Fibroblast of skin of left biceps (primary cell): ENCODE measurements at places on chromosomes 11 and 22.

- DNase-seq = no peak
These were observed 3.1 kb downstream of the CYB5R3 start for GRCh38 chr22:42645938-42646568.

GRCh38 chr11:3802011-3802790 is 4.8 kb upstream of the NUP98 start:
- no peak for DNase-seq

GRCh38 chr11:118042796-118043195 is 34.1 kb upstream of the TMPRSS4 start:
- no peak for DNase-seq

GRCh38 chr22:23166841-23167616 is 13.3 kb upstream of the BCR start:
- no peak for DNase-seq

- DNase-seq = no peak
These were observed 52.8 kb downstream of the CCDC81 start for GRCh38 chr11:86427441-86427840.

- no peak for DNase-seq
These were observed 813.5 kb downstream of the FAM181B start for GRCh38 chr11:81920205-81920604.

DNA sequence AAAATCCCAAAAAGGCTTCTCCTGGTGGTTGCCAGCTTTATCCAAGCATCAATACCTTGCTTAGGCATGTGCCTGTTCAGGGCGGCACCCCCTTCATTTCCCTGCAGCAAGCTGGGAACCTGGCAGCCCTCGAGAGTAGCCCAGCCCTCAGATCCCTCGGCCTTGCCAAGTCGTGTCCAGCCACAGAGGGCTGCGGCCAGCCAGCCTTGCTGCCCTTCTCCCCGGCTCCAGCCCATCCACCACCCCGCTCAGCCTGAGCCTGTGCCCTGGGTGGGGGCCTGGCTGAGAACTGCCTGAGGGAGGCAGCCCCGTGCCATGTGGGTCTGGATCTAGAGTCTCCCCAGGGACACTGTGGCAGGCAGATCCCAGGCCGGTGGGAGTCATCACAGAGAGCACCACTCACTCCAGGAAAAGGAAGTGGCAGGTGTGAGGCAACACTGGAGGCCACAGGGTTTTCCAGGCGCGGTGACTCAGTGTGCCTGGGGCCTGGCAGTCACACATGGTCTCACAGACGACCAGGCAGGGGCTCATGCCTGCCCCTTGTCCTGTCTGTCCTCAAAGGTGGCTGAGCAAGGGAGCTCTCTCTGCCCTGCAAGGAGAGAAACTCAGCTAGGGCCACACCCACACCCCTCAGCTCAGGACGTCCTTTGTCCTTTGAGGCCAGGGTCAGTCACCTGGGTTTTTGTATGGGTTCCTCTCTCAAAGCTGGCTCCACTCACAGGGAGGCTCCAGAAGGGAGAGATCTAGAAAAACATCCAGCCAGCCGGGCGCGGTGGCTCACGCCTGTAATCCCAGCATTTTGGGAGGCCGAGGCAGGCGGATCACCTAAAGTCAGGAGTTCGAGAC is 12.2 kb upstream of the CDC42BPG start:
- DNase-seq = no peak

DNA sequence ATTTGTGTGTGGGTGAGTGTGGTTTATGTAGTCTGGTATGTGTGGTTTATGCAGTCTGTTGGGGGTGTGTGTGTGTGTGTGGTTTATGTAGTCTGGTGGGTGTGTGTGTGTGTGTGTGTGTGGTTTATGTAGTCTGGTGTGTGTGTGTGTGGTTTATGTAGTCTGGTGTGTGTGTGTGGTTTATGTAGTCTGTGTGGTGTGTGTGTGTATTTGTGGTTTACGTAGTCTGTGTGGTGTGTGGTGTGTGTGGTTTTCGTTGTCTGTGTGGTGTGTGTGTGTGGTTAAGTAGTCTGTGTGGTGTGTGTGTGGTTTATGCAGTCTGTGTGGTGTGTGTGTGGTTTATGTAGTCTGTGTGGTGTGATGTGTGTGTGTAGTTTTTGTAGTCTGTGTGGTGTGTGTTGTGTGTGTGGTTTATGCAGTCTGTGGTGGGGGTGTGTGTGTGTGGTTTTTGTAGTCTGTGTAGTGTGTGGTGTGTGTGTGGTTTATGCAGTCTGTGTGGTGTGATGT is 26.2 kb upstream of the PARVG start:
- peak; percentile 72 for DNase-seq

DNA sequence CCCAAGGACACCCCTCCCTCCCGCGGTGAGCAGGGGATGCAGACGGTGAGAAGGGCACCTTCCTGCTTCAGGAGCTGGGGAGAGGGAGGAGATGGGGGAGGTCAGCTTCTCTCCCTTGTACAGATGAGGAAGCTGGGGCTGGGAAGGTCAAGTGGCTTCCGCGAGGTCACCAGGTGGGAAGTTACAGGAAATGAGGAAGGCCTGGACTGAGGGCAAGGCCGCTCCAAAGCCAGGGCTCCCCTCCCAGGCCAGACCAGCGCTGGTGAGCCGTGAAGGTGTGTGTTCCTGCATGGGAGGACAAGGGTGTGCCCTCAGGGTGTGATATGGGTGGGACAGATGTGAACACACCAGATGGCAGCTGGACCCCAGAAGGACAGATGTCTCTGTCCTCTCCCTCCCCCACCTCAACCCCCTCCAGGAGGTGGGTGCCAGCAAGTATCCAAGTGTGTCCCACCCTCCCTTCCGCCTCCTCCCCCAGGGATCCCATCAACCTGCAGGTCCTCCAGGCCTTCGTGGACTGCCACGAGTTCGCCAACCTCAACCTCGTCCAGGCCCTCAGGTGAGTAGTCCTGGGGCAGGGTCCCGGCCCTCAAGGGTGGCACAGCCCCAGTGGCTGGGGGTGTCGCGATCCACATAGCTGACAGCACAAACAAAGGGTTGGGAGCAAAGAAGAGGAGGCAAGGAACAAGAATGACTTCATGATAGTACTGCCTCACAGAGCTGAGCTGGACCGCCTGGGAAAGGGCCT is 16.6 kb downstream of the CYTH4 start:
- DNase-seq = no peak

DNA sequence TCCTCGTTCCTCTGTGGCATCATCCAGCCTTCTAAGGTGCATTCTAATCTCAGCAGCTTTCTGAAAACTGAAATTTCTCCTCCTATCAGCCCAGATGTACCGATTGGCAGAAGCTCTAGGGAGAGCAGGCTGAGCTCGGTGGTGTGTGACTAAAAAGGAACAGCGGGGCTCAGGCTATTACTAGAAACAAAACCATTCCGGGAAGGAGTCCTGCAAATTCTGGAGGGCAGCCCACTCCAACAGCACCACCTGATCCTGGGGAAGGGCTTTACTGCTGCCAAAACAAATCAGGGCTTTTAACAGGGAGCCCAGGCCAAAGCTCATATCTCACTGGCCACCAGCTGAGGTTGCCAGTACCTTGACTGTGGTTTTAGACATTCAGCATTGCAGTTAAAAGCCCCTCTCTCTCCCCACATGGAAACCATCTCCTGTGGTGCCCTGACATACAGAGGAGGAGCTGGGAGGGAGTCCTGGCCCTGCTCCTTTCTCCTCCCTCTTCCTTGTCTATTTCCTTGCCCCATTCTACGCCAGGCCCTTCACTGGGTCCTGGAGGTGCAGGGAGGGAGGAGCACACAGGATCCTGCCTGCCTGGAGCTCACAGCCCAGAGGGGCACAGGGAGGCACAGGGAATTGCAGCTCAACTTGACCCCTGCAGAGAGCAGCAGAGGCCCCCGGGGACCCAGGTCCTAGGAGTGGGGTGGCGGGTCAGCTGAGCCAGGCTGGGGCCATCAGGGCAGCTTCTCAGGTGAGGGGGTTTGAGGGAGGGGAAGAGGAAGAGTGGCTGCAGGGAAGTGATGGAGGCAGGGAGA is 889 bp downstream of the PLAAT4 start:
- no peak for DNase-seq

- no peak for DNase-seq
These were observed 82.2 kb downstream of the BUD13 start for GRCh38 chr11:116690611-116691010.

- DNase-seq = no peak
These were observed 63.7 kb downstream of the MED15 start for GRCh38 chr22:20571078-20571503.

GRCh38 chr11:132883241-132883640 is 649.1 kb downstream of the OPCML start:
- DNase-seq = no peak

DNA sequence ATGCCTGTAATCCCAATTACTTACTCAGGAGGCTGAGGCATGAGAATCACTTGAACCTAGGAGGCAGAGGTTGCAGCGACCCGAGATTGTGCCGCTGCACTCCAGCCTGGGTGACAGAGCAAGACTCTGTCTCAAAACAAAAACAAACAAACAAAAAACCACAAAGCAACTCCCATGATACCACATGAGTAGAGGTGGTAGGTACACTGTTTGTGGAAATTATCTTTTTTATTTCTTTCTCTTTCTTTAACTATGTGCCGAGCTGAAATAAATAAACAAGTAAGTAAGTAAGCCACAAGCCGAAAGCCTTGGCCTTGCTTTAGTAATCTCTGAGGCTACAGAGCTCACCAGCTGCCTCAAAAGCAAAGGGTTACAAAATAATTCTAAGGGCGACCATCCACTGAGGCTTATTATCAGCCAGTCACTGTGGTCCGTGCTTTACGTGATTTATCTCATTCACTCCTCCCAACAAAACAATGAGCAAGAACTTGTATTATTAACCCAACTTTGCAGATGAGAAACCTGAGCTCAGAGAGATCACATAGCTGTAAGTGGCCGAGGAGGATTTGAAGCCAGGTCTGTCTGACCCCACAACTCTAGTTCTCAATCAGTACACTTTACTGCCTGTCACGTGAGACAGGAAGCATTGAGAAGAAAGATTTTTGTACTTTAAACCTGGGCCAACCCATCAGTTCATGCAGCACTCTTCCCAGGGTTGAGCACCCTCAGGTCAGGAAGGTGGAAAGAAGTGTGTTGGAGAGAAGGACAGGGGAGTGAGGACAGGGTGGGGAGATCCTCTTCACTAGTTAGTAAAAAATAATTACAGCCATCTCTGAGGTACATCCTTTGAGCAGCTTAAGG is 69.8 kb upstream of the MTMR2 start:
- no peak for DNase-seq

- no peak for DNase-seq
These were observed 2.0 kb downstream of the GRK2 start for GRCh38 chr11:67268081-67268961.

DNA sequence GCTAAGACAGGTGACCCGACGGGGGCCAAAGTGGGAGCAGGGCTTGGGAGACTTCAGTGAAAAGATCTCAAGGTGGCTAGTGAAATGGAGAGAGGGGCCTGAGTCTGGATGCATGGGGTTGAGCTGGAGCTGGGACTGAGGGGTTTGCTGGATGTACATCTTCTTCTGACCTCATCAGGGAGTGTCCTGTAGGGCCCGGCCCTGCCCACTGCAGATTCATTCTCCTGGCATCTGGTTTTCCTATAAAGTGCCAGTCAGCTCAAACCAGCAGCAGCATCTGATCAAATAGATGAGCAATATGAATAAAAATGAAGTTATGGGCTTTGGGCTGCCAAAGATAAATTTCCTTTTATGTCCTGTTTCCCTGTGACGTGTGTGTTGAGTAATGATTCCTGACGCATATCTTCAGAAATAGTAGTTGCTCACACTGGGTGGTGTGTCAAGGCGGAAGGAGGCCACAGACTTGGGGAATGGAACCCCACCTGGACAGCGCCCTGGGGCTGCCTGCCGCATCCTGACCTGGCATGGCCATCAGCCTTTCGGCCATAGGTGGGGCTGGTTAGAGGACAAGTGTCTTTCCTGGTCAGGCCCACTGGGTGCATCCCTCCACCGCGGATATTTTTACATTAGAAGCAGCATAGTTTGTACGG is 135.4 kb downstream of the OSBP2 start:
- peak; percentile 69 for DNase-seq

DNA sequence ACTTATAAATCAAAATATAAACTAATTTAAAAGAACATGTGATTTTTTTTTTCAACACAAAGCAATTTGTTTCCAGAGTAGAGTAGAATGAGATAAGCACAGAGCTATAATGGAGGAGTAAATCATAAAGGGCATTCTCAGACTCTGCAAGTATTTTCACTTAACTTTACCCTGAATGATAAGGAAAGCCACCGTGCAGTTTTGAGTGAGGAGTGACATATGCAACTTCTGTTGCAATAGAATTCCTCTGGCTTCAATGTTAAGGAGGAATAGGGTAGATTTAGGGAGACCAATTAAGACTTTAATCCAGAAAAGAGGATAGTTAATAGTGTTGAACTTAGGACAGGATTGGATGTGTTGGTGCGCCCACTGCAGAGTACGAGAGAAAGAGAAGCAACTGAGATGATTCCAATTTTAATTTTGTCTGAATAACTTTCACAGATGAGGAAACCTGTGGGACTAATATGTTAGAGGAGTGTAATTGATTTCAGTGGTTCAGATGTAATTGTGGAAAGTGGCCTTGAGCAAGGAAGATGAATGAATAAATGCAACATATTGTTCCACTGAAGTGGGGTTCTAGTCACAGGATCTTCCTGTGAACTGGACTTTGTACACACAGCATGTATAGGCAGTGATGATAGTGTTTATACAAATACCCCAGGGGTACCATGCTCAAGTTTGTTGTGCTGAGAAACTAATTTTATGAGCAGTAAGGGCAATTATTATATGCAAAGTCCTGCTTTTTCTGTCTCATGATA is 255.5 kb upstream of the ANO3 start:
- DNase-seq = no peak

DNA sequence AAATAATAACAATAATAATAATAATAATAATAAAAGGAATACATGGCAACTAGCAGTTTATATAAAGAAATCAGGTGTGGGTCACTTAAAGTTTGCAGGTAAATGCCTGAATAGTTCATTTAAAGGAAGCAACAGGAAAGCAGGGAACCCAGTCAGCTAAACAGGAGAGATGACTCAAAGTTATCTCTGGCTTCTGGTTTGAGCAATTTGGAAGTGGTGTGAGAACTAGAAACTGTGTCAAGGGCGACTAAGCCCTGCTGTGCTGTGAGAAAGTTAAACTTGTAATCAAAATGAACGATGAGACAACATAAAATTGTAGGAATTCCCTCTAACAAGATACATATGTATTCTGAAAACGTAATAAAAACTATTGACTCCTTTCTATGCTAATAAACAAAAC is 35.5 kb downstream of the SLC22A9 start:
- no peak for DNase-seq

DNA sequence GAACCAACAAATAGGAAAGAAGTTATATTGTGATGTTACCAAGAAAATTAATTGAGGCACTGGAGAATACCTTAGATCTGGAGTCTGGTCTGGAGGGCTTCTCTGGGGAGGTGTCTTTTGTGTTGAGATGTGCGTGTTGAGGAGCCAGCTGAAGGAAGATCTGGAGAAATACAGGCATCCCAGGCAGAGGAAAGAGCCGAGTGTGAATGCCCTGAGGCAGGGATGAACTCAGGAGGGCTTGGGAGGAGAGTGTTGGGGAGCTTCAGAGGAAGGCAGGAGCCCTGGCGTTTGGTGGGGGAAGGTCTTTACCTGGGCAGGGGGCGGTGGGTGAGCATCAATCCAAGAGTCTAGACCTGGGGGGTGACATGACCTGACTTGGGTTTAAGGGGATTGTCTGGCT is 13.1 kb downstream of the SYNGR1 start:
- no peak for DNase-seq
